AG04450 (cell line): ENCODE measurements at places on chromosomes 11 and 22. TPM values are rescaled to one million over a fixed set of nuclear protein-coding genes. Genes with fewer than 3 reads are reported as not detected.

The LARGE2 gene
- polyA plus RNA-seq: not detected in 2 replicates

The CHADL gene
- polyA plus RNA-seq: 0.24 and 0.65 TPM in 2 replicates

DNA sequence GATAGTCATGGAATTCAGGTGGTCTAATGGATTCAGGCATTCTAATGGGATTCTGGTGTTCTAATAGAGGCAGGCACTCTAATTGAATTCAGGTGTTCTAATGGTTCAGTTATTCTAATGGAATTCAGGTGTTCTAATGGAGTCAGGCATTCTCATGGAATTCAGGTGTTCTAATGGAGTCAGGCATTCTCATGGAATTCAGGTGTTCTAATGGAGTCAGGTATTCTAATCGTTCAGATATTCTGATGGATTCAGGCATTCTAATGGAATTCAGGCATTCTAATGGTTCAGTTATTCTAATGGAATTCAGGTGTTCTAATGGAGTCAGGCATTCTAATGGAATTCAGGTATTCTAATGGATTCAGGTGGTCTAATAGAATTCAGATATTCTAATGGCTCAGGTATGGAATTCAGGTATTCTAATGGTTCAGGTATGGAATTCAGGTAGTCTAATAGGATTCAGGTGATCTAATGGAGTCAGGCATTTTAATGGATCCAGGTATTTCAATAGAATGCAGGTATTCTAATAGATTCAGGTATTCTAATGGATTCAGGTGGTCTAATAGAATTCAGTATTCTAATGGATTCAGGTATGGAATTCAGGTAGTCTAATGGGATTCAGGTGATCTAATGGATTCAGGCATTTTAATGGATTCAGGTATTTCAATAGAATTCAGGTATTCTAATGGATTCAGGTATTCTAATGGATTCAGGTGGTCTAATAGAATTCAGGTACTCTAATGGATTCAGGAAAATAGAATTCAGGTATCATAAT, 22.0 kb upstream of the PHF21B start:
- no peak for DNase-seq

GRCh38 chr11:117998664-117999353, 12.6 kb downstream of the IL10RA start:
- DNase-seq: no peak

DNA sequence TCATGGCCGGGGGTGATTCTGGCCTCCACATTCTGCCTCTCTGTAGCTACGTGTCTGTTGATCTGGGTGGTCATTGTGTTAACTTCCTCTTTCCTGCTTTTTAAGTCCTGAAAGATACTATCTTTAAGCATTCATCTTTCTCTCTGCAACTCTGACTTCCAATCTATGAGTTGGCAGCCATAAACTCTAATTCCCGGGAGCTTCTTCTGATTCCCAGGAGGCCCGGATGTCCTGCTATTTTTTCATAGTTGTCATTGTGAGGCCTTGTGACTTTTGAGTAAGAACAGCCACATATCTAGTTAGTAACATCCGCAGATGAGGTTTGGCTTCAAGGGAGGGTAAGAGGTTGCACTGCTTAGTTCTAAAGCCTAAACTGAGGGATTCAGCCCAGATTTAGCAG, 107.8 kb downstream of the SYN3 start:
- DNase-seq: no peak

- no peak for DNase-seq
These were observed 426.6 kb downstream of the LARGE1 start for GRCh38 chr22:33493476-33494205.

- DNase-seq: no peak
These were observed 30.9 kb downstream of the OSBPL5 start for GRCh38 chr11:3134218-3134621.

GRCh38 chr22:47045691-47046410, 283.4 kb downstream of the TBC1D22A start:
- no peak for DNase-seq

- DNase-seq: no peak
These were observed 88.3 kb downstream of the UVRAG start for GRCh38 chr11:75903276-75903675.

DNA sequence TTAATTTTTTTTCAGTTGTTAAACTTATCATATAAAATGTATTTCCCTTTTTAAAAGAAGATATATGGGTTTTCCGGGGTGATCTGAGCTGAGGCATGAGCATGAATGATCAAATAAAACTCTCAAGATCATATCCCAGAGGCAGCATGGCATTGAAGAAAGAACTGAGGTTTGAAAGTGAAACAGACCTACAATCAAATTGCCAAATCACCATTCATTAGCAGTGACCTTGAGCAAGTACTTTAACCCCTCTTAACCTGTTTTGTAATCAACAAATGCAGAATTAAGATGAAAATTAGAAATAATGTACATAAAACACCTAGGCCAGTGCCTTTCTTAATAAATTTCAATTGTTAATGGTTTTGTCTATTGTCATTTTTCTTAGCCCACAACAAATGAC, 116.0 kb downstream of the RBFOX2 start:
- DNase-seq: no peak

GRCh38 chr11:38384568-38384967, 1786.5 kb upstream of the RAG2 start:
- DNase-seq: no peak

DNA sequence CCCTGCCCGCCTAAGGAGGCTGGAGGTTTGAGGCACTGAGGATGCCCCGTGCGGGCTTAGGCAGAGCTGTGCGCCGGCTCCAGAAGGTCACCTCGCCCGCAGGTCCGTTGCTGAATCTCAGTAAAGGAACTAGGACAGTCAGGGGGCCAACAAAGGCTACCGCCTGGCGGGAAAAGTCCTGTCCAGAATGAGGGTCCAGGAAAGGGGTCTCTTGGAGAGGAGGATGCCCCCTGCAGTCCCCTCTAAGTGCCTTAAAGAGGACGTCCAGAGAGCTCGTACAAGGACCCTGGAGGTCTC, 548 bp downstream of the PVALB start:
- no peak for DNase-seq

DNA sequence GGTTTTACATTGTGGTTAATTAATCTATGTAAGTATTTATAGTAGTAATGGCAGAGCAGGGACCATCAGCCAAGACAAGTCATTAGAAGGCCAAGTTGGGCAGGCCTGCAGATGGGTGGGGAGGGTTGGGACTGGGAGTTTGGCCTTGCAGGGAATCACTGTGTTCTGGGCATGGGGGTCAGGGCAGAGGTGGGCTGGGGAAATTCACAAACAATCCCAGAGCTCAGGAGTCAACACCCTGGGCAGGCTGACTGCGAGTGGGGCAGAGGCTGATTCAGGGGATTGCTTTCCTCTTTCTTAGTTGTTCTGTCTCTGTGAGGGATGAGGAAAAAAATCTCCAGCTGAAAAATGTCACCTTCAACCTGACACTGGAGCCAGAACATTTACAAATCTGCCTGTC, 322.5 kb downstream of the NTM start:
- no peak for DNase-seq

- DNase-seq: no peak
These were observed 111.6 kb downstream of the NTM start for GRCh38 chr11:131481971-131482370.
